ENCODE measurements at places on chromosomes 16 and 17.

GRCh38 chr16:24986512-24987303, 28.5 kb downstream of the ARHGAP17 start:
- no peak for DNase-seq

DNA sequence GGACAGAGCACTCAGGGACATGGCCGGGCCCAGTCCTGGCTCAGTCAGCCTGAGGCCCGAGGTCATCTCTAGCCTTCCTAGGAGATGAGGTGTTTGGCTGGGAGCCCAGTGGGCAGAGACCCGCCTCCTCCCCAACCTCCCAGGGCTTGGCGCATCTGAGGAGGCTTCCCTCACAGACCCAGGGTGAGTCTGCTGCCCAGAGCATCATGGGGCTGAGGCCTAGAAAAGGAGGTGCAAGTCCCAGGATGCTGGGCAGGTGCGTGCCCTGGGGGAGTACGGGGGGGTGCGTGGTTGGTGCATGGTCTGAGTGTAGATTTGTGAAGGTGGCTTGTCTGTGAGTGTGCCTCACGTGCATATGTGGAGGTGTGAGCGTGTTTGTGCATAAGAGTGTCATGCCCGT, 4.7 kb downstream of the PDE6G start:
- no peak for DNase-seq

DNA sequence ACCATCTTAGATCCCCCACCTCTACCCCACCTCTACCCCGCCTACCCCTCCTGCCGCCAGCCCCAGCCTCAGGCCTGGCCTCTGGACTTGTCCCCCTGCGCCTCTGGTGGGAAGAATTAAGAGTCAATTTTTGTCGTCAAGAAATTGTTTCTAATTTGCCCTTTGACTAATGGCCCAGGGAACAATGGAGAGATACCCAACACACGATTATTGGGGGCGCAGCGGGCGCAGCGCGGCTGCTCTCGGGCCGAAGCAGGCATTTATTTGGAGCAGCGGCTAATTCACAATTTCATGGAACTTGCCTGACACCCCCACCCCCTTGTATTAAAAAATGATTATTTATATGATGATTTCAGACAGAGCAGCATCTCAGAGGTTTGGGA, 4.4 kb upstream of the BAHCC1 start:
- DNase-seq = no peak

DNA sequence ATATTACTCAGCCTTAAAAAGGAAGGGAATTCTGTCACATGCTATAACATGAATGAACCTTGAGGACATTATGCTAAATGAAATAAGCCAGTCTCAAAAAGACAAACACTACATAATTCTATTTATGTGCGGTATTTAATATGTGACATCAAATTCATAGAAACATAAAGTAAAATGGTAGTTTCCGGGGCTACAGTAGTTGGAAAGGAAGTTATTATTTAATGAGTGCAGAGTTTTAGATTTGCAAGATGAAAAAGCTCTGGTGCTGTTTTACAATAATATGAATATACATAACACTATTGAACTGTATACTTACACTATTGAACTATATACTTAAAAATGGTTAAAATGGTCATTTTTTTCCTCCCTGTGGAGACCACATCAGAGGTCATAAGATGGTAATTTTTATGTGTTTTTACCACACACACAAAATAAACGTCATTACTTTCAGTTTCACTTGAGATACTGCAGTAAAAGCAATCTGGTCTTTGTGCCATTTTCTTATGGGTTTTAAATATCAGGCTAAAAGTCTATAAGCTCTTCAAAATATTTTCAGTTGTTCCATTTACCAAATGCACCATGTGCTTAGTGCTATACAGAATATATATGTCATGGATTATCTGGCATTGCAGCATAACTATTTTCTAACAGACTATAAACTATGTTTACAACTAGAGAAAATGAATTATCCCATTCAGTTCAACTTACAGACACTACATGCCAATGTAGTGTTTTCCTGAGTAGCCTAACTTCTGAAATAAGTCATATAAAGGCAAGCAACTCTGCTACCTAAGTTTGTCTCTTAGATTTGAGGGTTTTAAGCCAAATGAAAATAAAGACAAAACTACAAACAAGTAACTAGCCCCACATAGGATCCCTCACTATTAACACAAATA, 90.9 kb downstream of the SPAG9 start:
- no peak for DNase-seq

- DNase-seq = no peak
These were observed 16.1 kb downstream of the CCR7 start for GRCh38 chr17:40548982-40549685.

DNA sequence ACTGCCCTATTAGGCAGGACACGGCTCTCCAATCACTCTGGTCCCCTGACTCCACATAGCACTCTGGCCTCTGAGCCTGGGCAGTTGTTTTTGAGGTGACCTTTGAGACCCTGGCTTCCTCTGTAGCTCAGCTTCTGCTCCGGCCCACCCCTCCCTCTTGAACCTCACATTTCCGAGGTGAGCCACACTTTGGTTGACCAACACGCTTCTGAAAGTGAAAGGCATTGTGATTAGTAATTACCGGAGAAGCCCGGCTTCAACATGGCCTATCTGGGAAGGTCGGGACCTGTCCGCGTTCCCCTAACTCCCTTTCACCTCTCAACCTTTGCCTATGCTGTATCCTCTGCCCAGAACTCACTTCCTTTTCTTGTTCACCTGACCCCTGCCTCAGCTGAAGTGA, 10.3 kb upstream of the ITGAX start:
- DNase-seq = no peak

- DNase-seq = peak; percentile 41
These were observed 26.9 kb downstream of the RGS9 start for GRCh38 chr17:65163990-65164495.

DNA sequence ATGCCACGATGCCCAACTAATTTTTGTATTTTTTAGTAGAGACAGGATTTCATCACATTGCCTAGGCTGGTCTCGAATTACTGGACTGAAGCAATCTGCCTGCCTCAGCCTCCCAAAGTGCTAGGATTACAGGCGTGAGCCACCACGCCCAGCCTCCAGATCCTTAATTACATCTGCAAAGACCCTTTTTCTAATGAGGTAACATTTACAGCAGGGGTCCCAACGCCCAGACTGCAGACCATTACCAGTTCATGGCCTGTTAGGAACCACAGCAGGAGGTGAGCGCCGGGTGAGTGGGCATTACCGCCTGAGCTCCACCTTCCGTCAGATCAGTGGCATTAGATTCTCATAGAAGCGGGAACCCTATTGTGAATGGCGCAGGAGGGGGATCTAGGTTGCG, 4.0 kb upstream of the RAB11FIP4 start:
- no peak for DNase-seq

DNA sequence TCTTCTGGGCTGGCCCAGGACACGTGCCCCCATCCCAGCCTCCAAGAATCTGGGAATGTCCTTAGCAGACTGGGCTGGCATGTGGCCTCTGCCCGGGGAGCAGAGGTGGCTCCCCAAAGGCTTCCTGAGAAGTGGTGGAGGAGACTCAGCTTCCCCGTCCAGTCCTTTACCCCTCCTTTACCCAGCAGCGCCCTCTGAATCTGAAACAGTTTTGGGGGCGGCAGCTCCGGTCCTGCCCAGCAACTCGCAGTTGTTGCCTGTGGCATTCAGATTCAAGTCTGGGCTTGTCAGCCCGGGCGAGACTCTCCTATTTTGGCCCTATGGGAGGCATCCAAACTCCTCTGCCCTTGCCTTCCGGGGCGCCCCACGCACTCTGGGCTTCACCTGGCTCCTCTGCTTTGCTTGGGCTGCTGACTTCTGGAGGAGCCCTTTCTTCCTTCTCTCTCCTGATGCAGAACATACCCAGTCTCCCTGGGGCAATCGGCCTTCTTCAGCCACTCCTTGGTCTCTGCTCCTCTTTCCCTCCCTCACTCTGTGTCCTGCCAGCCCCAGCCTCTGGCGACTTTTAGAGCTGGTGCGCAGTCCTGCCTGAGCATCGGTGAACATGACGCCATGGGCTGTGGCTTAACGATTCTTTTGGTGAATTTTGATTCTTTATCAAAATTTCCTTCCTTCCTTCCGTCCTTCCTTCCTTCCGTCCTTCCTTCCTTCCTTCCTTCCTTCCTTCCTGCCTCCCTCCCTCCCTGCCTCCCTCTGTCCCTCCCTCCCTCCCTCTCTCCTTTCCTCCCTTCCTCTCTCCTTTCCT, 55.2 kb downstream of the CMIP start:
- no peak for DNase-seq

DNA sequence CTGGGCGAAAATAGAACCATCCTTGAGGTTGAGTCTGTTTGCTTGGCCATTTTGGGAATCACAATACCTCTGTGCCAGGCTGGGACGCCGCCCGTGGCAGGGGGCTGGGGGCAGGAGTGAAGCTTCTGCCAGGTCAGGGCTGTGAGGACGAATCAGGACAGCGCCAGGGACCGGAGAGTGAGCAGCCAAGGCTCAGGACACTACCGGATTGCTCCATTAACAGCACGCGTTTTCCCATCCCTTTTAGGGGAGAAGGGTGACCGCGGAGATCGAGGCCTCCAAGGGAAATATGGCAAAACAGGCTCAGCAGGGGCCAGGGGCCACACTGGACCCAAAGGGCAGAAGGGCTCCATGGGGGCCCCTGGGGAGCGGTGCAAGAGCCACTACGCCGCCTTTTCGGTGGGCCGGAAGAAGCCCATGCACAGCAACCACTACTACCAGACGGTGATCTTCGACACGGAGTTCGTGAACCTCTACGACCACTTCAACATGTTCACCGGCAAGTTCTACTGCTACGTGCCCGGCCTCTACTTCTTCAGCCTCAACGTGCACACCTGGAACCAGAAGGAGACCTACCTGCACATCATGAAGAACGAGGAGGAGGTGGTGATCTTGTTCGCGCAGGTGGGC, 23.4 kb downstream of the C1QTNF1 start:
- DNase-seq = no peak

DNA sequence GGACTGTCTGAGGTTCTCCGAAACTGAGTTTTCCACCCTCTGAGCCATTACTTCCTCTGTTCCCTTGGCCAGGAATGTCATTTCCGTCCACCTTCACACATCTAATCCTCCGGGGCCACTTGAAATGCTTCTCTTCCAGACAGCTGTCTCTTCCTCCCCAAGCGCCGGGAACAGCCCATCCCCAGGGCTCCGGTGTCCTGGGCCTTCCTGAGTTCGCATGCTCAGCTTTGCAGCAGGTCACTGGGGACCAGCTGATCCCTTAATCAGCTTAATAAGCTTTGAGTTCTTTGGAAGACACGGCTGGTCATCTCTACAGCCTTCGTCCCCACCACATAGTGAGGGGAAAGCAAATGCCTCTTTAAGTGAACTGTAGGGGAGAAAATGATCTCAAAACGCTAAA, 123.4 kb downstream of the DYNLRB2 start:
- DNase-seq = no peak

DNA sequence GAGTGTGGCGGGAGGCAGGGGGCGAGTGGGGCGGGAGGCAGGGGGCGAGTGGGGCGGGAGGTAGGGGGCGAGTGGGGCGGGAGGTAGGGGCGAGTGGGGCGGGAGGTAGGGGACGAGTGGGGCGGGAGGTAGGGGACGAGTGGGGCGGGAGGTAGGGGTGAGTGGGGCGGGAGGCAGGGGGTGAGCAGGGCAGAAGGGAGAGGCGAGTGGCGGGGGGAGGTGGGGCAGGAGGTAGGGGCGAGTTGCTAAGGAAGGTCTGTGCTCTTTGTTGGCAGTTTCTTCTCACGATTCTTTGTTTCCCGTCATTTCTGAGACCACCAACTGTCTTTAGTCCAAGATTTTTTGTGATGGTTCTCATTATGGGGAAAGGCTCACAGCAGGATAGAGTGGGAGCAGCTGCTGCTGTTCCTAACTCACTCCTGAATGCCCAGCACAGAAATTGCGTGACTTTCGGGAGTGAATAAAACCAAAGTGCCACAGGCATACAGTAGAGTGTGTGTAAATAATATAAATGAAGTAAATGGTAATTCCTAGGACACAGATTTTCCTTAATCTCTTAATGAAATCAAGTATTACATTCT, 44.7 kb downstream of the COG7 start:
- no peak for DNase-seq

DNA sequence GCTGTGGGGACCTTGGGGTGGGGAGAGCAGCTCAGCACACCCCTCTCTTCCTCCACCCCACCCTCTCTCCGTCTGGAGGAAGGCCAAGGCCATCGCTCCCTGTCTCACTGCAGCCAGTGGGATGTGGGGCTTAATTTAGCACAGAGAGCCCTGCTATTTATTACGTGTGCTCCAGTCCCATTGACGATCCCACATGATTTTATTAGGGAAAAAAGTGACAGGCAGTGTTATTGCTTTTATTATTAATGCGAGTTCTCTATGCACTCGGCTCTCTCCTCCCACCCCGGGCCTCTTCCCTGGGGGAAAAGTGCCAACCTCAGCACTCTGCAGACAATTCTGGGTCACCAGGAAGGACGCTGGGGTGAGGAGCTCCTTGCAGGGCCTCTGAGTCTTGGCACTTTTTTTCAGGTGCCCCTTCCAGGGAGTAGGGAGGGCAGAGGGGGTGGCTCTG, 57.3 kb downstream of the MGAT5B start:
- no peak for DNase-seq

DNA sequence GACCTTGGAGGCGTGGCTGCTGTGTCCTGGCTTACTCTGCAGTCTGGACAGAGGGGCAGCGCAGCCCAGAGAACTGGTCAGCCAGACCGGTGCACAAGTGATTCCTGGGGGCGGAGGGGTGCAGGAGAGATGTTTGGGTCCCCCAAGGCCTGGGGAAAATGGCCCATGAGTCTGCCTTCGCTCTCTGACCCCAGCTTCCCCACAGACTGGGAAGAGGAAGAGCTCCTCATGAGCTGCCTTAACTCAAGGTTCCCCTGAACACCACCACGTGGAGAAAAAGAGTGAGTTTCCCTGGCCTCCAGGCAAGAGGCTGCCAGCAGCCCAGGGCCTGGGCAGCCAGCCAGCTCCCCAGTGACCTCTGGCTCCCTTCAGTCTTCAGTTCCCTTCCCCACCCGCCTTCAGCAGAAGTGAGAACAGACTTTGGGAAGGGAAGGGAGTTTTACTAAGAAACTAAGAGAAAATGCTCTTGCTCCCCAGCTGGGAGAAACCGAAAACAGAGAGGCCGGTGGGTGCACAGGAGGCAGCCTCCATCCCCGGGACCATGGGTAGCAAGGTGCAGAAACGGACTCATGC, 2.0 kb upstream of the C17orf99 start:
- DNase-seq = no peak

DNA sequence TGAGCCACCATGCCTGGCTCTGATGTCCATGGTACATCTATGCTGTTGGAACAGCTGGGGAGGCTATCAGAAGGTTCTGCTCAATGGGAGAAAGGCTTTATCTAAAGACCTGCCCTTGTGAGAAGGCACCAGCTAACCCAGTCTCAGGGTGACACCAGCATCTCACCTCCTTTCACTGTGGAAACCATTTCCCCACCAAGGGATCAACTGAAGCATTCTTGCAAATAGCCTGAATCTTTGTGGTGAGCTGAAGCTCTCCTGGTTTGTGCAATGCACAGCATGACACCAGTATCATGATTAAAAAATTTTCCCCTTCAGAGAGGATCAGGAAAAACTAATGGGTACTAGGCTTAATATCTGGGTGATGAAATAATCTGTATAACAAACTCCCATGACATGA, 5.1 kb downstream of the CCL18 start:
- DNase-seq = no peak

- no peak for DNase-seq
These were observed 951 bp downstream of the TMED6 start for GRCh38 chr16:69350536-69351133.

GRCh38 chr16:4200000-4200780, 41.7 kb downstream of the SRL start:
- DNase-seq = no peak

- no peak for DNase-seq
These were observed 6.7 kb downstream of the NLRC3 start for GRCh38 chr16:3570420-3571062.

Measured in activated T-cell treated with anti-CD3 and anti-CD28 coated beads for 24 hours (primary cell).